Foreskin fibroblast (primary cell): ENCODE measurements at places on chromosomes 7 and 10.
A peak's percentile ranks its signal among the peaks of the same experiment; 100 is the strongest.

DNA sequence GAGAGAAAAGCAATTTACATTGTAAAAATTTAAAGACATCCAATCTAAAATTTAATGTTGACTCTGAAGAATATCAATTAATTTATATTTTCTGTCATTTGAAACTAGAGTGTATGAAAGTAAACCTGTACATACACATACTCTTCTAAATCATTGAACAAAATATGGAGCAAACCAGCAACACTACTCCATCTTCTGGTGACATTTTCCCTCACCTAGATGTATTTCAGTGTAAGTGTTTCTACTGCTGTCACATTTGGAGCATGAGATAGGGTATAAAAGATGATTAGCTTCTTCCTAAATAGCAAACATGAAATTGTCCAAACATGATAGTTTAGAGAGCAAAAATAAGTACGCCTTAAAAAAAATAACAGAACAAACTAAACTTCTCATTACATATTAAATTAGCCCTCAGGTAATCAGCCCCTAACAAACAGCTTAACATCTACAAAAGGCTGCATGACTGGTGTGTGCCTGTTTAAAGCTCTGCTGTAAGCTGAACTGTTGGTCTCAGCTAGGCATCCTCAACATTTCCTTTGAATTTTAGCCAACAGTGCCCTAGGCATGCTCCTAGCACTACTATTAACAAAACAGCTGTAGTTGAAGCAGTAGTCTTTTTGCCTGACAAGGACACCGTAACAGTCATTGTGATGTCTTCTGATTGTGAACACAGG is 189.8 kb downstream of the CTNNA3 start:
- no peak for DNase-seq

GRCh38 chr10:98374217-98374985 is 40.6 kb downstream of the PYROXD2 start:
- peak; percentile 69 for DNase-seq

GRCh38 chr7:113092762-113093161 is 6.1 kb upstream of the GPR85 start:
- DNase-seq, result no peak

- no peak for DNase-seq
These were observed 18.1 kb upstream of the PAXIP1 start for GRCh38 chr7:155020996-155021395.

DNA sequence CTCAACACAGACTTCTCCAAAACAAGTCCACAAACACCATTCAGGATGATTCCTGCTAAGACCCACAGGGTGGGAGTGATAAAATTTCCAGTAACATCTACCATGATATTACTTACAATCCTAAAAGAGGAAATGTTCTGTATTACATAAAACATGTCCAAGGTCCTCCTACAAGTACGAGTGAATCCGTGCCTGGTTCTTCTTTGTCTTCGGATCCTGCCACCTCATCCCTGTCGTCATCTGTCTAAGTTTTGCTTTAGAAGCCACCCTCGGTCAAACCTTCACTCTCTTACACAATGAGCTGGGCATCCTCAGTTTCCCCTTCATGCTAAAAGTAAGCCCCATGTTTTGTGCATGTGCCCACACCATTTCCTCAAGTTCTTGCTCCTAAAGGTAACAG is 279.0 kb downstream of the KCNMA1 start:
- no peak for DNase-seq

GRCh38 chr7:48635796-48636195 is 288.6 kb upstream of the CDC14C start:
- no peak for DNase-seq

DNA sequence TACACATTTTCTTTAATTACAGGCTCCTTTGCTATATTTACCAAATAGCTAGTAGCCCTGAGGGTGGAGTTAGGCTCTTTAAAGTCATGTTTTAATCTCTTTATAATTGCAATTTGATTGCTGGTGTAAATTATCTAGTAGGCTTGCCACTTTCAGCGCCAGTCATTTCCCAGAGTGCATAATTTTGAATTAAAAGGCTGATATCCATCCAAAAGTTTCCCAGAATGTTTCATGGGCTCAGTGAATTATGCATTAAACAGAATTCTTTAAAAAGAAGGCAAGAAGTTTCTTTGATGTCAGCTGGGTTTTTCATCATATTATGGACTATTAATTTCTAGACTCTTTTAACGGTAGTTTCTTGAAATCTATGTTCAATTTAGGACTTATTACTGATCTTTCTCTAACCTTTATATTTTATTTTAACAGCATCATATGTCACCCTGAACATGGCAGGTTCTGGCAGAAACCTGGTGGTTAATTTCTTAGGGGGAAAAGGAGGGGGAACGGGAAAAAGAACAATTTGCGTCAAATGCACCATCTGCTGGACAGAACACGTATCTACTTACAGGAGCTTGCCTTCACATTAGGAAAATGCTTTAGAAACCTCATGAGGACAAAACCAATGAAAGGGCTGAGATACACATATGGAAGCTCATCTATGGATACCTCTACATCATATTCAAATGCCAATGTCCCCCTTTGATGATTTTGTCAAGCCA is 171.1 kb downstream of the GRM3 start:
- DNase-seq, result no peak

- peak; percentile 87 for DNase-seq
These were observed 20.2 kb upstream of the ASL start for GRCh38 chr7:66055321-66055956.

GRCh38 chr10:27500886-27501285 is 3.2 kb upstream of the RAB18 start:
- no peak for DNase-seq

DNA sequence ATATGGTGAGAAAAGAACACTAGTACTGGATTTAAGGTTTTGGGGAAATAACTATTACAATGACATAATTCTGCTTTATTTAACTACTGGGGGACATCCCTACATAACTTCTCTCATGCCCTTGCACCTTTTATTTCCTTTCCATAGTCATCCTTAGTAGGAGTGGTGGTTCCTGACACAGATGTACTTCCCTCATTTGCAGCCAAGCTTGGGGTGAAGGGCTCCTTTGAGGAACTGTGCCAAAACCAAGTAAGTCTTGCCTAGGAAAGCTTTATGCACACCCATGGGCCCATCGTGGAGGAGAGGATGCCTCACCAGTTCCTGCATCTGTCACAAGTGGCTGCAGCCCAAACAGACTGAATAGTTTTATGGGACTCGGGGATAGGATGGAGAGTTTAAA is 20.6 kb downstream of the ZDHHC6 start:
- DNase-seq, result no peak

DNA sequence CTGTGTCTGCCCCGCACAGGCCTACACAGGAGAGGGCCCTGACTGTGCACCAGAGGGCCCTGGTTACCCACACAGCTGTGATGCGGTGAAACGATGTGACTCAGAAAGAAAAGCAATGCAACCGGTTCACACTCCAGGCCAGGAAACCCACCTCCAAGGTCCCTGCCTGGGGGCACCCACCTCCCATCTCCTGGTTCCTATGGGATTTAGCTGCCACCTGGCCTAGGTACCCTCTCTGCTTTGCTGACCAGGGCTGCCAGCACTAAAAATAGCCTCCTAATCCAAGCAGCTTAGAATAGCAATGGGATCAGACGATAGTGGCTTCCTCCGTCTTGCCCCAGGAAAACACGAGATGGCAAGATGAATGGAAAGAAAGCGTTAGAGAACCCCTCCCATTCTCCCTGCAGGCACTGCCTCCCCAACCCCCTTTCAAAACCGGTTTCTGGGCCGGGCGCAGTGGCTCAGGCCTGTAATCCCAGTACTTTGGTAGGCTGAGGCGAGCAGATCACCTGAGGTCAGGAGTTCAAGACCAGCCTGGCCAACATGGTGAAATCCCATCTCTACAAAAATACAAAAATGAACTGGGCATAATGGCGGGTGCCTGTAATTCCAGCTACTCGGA is 12.4 kb downstream of the RBP3 start:
- no peak for DNase-seq

GRCh38 chr10:31958856-31959255 is 30.2 kb upstream of the ARHGAP12 start:
- DNase-seq, result no peak

GRCh38 chr10:35433851-35434426 is 97.6 kb downstream of the CCNY start:
- DNase-seq, result peak; percentile 74

DNA sequence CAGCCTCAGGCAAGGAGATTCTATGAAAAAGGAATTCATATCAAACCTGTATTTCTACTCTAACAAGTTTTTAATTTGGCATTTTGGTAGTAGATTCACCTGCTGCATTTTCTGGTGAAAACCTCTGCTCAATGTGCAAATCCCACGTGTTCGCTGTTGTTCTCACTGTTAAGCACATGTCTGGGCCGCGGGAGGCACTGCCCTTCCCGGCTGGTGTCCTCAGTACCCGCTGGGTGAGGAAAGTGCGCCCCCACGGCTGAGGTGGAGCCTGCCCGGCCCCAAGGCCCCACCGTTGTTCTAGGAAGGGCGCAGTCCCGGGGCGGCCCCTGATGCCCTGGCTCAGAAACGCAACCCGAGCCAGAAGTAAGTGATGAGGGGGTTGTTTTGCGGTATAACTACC is 193.4 kb upstream of the VWC2 start:
- DNase-seq, result no peak

DNA sequence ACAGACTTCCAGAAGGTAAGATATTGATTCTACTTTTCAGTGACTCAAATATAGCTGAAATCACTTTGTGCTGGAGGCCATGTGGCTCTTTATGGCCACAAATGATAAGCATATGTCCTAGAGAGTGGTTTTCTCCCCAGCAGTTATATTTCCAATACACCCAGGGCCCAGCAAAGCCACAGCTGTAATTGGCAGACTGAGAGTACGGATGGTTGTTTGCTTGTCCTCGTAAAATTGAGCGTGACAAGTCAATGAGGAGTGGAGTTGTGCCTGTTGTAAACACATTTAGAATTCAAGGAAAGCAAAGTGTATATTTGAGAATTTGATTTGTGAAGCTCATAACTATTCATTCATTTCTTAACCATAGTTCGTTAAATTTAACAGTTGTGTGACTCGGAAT is 201.8 kb downstream of the LHFPL3 start:
- DNase-seq, result no peak

DNA sequence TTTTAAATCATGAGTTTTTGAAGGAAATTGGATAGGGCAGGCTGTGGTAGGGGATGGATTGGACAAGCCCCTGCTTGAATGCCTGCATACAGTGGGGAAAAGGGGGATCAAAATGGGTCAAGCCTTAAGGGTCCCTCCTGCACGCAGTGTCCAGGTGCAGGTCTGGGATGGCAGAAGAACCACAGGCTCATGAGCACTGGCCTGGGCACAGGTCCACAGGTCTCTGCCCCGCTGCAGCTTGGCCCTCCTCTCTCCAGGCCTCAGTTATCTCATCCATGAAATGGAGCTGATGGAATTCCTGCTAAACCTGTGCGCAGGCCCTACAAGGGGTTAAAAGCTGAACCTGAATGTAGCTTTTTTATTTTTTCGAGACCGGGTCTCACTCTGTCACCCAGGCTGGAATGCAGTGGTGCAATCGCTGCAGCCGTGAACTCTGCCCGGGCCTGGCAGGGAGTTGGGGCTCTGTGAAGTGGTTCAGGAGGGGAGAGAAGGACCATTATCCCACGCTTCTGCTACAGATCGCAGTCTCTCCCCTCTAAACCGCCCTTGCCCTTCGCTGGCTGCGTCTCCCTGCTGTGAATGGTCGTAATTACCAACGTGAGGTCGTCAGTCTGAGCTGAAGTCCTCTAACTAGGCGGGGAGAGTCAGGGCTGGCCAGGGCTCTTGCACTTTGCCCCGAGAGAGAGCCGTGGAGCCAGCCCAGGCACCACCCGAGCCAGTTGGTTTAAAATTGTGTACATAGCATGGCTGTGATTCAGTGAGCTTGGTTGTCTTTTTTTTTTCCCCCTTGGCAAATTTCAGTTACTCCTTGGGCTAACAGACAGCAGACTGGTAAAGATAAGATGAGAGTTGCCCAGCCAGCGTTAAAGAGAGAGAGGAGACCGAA is 77.5 kb upstream of the GTF2I start:
- peak; percentile 38 for DNase-seq

GRCh38 chr10:104931612-104932134 is 290.6 kb downstream of the SORCS3 start:
- no peak for DNase-seq

- DNase-seq, result peak; percentile 10
These were observed 19.1 kb upstream of the TPK1 start for GRCh38 chr7:144854839-144855424.

DNA sequence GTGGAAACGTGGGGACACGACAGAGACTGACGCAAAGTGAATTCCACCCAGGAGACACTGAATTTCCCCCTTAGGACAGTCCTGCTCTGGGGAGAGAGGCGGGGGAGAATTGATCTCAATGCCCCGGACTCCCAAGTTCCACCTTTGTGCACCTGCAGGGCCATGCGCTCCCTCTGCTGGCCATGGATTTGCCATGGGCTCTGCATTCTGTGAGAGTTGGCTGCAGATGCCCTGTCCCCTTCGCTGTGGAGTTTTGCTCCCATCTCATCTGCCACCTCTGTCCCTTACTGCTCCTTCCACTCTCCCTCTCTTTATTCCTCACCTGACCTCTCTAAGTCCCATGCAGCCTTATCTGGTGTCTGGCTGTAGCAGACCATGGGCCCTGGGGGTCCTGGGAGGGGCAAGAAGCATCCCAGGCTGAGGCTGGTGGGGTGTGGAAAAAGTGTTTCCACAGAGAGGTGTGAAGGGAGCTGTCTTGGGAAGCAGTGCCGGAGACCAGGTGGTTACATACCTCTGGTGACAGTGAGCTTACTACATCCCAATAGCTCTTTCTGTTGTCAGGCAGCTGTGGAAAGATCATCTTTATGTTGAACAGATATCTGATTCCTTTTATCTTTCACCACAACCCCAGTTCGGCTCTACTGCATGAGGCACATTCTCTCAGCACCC is 14.3 kb downstream of the GHRHR start:
- DNase-seq, result peak; percentile 64

GRCh38 chr7:16548428-16548827 is 21.8 kb downstream of the LRRC72 start:
- no peak for DNase-seq

GRCh38 chr7:17887286-17887685 is 53.0 kb downstream of the SNX13 start:
- no peak for DNase-seq

GRCh38 chr10:98012644-98013043 is 17.8 kb downstream of the CRTAC1 start:
- DNase-seq, result no peak

- no peak for DNase-seq
These were observed 62.5 kb downstream of the PWWP2B start for GRCh38 chr10:132459301-132460003.

DNA sequence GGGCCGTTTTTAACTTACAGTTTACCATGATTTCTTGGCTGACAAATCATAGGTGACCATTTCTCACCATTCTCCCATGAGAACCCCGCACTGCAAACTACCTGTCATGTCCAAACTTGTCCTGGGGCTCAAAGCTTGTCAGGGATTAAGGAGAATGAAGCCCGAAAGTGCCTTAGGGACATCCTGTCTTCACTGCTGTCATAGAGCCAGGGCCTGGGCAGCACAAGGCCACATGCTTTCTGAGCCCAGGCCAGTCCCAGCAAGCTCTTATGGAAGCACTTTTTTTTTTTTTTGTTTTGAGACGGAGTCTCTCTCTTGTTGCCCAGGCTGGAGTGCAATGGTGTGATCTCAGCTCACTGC is 33.9 kb downstream of the CCM2 start:
- no peak for DNase-seq

- DNase-seq, result no peak
These were observed 30.9 kb upstream of the MAT1A start for GRCh38 chr10:80320377-80320776.

- peak; percentile 27 for DNase-seq
These were observed 28.4 kb downstream of the KIAA1549 start for GRCh38 chr7:138952791-138953190.
